ENCODE measurements at places on chromosomes 4 and X. TPM values are rescaled to one million over a fixed set of nuclear protein-coding genes. Genes with fewer than 3 reads are reported as not detected.

IL2 gene
- not detected for total RNA-seq

DNA sequence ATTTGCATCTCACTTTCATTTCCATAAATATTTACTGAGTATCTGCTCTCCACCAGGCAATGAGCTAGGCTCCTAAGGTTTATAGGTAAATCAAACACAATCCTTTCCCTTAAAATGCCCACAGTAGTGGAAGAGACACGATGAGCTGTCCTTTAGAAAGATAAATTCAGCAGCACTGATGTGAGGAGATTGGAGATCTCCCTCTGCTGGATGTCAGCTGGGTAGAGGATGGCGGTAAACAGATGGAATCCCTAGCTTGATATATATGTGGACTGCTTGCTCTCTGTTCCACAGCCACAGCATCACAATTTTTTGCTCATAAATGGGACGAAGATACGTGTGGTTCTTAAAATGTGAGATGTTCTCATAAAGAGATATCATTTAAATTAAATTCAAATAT is 216.4 kb upstream of the RASGEF1B start:
- DNase-seq = no peak

GRCh38 chr4:2281575-2282343 is 19.9 kb upstream of the MXD4 start:
- DNase-seq = no peak

DNA sequence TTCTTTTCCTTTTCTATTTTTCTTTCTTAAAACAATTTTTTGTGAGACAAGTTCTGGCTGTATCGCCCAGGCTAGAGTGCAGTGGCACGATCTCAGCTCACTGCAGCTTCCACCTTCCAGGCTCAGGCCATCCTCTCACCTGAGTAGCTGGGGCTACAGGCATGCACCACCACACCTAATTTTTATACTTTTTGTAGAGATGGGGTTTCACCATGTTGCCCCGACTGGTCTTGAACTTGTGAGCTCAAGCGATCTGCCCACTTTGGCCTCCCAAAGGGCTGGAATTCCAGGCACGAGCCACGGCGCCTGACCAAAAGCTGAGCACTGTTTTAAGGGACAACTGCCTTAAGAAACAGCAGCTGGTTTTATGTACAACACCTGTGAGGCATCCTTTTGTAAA is 9.3 kb upstream of the NAT8L start:
- DNase-seq = no peak

DNA sequence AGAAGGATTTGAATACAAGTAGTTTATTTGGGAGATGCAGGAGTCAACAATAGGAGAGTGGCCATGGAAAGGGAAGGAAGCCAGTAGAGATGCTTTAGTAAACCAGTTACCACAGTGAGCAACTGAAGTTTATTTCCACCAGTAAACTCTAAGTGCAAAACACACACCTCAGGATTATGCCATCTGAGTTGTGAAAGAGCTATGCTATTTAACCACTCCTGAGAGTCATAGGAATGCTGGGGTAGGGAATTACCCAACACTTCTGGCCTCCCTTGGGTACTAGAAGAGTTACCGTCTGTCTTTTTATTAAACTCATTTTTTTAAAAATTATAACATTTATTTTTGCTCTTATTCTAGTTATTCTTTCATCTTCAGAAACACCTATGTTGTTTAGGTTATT is 834.6 kb upstream of the AMOT start:
- DNase-seq = no peak

GRCh38 chrX:25049357-25049756 is 33.6 kb upstream of the ARX start:
- no peak for DNase-seq
